WTC11 (cell line): ENCODE measurements at places on chromosomes 3 and 15.
A peak's percentile ranks its signal among the peaks of the same experiment; 100 is the strongest.

DNA sequence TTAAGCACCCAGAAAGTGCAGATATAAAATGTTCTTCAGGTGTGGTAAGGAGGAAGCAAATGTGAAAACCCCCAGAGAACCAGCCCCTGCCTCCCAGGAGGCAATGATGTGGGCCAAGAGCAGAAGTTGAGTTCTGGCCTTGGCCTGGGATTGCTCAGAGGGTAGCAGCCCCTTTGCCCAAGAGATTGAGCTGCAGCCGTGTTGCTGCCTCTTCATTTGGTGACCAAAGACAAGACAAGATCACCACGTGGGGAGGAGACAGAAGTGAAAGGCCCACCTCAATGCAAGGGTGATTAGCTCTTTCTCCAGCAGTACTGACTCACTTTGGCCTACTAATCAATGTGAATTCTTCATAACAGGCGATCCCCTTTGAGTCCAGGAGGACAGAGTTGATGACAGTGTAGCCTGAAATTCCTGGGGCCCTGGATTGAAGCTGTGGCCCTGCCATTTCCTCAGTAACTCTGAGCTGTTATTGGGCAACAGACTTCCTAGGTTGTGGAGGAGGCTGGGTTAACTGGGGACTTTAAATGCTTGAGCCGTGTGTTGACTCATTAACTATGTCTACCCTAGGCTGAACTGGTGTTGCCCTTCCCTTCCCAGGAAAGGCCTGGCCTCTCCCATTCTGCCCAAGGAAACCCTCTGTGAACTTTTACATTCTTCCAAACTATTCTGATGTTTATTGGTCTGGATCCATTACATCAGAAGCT lies 86.5 kb downstream of the ST6GAL1 start:
- no peak for DNase-seq

- DNase-seq = no peak
Observed at GRCh38 chr3:189698811-189699210, 67.6 kb downstream of the TP63 start.

DNA sequence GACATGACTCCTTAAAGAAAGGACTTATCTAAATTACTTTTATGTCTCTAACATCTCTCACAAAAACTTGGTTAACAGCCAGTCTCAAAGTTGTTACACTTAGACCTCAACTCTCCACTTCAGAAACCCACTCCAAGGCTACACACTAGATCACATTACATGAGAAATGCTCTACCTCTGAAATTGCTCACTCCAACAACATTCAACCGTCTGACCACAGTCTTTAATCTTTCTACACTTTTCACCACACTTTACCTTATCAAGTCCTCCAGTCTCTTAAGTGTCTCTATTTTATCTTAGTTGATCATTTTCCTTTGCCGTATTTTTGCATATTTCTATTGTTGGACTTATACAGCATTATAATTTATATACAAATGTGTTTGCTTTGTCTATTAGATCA lies 5.8 kb downstream of the SLC12A6 start:
- no peak for DNase-seq

DNA sequence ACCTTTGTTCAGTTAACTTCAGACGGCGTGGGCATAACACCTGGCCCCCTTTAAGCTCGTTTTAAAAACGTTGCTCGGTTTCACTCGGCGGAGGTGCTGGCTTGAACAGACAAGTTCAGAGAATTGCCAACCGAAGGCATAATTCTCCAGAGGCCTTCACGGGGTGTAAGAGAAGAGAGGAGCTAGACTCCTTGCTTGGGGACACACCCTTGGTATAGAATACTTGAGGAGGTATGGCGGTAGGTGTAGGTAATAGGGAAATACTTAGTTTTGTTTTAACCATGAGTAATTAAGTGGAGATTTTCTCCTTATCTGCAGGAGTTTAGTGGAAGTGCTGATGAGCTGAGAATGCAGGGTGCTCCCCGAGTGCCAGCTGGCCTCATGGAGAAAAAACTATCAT lies 921 bp downstream of the FBXL2 start:
- DNase-seq = no peak

- DNase-seq = no peak
Observed at GRCh38 chr3:161576714-161577510, 80.3 kb downstream of the OTOL1 start.

GRCh38 chr3:126918355-126918821 lies 64.5 kb upstream of the PLXNA1 start:
- no peak for DNase-seq

- DNase-seq = no peak
Observed at GRCh38 chr15:37995461-37996347, 61.3 kb downstream of the TMCO5A start.

GRCh38 chr3:72375237-72376076 lies 472.8 kb downstream of the SHQ1 start:
- no peak for DNase-seq

DNA sequence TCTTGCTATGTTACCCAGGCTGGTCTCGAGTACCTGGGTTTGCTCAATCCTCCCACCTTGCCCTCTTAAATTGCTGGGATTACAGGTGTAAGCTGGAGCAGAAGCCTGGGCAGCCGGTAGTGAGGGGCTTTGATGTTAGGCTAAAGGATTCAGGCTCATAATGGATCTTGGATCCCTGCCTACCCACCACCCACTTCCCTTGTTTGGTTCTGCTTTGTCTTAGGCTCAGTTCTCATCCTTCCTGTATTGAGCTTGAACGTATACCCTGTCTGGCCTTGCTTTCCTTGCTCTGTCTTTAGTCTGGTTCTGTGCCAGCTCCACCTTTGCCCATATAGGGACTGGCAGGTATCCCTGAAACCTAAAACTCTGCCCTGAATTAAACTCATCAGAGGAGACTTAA lies 1.7 kb downstream of the PPCDC start:
- no peak for DNase-seq

DNA sequence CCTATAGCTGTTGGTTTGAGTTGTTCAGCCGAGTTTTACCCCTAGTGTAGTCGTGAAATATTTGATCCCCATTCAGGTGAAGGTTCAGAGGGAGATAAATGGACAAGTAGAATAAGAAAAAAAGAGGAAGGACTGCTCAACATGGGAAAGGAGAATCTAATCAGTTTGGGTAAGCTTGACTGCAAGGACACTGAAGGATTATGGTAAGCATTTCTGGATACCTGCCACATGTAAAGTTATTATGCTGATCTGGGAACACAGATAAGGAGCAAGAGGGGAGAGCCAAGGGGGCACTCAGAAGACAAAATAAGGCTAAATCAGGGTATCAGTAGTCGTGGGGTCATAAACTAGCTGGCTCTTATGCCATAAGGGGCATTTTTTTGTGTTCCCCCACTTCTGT lies 49.9 kb downstream of the TFG start:
- no peak for DNase-seq

DNA sequence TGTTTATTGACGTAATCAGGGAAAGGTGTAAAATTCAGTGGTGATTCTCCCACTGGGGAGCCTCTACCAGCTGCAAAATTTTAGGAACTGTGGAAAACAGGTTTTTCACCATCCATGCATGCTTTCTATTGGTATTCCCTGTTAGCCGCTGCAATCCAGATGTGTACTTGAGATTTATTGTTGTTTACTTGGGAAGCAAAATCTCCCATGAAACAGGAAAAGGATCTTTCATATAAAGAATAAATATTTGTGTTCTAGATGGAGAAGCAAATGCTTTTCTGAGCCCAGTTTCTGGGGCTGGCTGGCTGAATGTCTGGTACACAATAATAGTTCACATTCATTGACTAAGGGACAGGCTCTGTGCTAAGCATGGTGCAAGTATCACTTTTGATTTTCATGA lies 144.6 kb upstream of the RASGRP1 start:
- DNase-seq = no peak

- DNase-seq = no peak
Observed at GRCh38 chr15:88688394-88688933, 49.6 kb downstream of the ISG20 start.

DNA sequence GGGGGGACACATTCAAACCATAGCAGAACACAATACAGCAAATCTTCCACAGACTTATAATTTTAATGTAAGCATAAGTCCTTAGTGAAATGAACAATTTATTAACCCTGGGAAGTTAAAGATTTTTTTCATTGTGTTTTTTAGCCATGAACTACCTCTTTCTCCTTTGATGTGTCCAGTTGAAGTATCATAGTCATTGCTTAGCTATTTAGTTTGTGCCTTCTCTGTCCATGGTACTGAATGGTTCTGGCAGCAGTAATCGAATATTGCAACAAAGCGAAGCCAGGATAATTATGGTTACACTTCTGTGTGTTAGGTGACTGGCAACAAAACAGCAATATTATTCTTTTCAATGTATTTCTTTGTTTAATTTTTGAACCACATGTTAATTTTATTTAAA lies 403.0 kb upstream of the ONECUT1 start:
- DNase-seq = no peak

DNA sequence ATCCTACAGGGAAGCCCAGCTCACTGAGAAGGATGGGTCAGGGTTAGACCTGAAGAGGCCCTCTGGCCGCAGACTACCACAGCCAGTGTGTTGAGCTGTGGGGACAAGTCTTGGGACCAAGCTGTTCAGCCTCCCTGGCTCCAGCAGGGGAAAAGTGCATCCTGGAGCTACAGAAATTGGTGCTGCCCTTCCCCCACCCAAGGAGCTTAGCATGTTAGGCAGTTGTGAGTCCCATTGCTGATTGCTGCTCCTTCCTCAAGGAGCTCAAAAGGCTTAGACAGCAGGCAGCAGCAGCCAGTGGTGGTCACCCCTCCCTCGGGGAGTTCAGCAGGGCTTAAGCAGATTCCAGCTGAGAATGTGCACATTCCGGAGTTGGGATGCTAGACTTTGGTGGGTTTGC lies 165.6 kb downstream of the ATP8B4 start:
- DNase-seq = peak; percentile 15

DNA sequence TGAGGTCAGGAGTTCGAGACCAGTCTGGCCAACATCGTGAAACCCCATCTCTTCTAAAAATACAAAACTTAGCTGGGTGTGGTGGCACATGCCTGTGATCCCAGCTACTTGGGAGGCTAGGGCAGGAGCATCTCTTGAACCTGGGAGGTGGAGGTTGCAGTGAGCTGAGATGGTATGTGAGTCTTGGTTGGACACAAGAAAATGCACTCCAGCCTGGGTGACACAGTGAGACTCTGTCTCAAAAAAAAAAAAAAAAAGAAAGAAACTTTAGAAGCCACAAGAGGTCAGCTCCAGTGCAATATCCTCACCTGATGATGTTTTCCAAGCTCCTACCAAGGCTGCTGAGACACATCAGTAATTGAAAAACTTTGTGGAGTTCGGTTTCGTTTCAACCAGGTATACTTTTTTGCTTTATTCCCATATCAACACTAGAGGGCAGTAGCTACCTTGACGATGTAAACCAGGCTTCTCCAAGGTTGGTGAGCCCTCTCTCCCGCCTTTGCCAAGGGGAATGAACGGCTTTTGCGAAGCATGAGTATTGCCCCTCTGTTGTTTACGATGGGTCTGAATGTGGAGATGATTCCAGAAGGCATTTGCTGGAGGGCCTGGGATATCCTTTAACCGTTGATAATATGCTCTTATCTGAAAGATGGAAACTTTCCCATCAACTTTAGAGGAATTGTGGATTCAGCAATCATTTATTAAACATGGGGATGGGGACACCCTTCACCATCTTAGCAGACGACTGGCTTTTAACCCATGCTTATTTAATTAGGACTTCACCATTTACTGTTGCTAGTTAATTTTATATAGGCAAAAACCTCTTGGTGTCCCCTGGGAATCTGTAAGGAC lies 202.8 kb downstream of the SV2B start:
- DNase-seq = peak; percentile 44

DNA sequence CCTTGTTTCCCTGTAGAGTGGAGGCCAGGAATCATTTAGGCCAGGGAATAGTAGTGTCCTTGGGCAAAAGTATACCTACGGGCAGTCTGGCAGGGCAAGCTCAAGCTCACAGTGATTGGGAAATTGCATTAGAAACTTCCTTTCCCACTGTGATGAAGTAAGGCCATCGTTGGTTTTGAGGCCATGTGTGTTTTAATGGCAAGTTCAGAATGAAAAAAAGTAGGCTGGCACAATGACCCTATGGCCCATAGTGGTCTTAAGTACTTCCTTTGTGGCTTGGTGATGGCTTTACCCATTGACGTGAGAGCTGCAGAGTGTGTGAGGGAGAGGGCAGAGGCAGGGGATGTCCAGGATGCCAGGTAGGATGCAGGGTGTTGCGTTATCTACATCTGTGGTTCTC lies 28.8 kb downstream of the LIMD1 start:
- no peak for DNase-seq

DNA sequence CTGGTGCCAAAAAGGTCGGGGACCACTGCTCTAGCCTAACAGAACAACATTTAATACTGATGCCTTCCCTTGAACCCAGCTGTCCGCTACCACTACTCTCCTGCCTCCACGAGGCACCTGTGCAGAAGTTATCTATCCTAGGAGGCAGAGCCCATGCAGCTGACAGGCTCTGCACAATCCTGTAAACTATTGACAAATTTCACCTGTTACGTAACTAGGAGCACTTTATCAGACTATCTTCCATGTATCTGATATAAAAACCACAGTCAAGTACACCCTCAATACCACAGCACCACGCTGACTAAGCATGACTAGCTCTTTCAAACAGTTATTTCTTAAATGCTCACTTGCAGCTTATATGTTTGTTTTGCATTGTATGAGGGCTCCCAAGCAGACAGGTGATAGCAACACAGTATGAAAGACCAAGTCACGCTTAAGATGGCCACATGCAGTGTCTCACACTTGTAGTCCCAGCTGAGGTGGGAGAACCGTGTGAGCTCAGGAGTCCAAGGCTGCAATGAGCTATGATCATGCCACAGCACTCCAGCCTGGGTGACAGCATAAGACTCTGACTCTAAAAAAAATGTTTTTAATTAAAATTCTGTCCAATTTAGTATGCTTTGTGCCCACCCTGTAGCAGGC lies 4.5 kb upstream of the IL17RC start:
- DNase-seq = no peak

DNA sequence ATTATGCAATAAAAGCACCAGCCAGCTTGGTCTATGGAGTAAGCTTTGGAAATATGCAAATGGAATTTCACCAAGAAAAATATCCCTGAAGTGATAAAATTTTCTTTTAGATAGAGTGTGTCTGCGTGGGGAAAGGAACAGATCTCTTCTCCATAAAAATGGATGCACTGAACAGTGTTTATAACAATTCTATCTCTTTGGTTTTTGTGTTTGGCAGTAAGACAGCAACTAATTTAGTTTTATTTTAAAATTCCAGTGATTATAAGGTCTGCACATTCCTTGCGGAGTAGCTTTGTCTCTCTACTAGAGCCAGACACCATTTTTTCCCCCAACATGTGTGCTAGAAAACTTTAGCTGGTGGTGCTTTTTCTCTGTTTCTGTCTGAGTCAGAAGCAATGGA lies 712.4 kb downstream of the GRM7 start:
- no peak for DNase-seq

DNA sequence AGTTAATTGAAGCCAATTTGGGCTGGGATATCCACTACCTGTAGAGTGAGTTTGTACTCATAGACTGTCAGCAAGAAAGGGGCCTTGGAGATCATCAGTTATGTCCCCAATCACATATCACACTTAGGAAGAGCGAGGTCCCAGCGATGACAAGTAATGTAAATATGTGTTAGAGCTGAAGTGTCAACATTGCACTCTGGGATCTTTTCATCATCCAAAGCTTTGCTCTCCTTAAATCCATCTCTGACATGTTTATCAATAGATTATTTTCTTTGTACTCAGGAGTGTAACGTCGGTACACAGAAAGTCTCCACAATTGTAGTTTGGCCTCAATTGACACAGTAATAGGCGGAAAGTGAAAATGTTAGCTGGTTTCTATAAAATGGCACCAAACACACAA lies 113.7 kb upstream of the TPRG1 start:
- DNase-seq = no peak

GRCh38 chr3:17054301-17054981 lies 169.7 kb downstream of the PLCL2 start:
- DNase-seq = no peak
